ENCODE measurements at places on chromosomes 12 and 14.

GRCh38 chr12:131008131-131008912 lies 54.6 kb downstream of the ADGRD1 start:
- no peak for DNase-seq

DNA sequence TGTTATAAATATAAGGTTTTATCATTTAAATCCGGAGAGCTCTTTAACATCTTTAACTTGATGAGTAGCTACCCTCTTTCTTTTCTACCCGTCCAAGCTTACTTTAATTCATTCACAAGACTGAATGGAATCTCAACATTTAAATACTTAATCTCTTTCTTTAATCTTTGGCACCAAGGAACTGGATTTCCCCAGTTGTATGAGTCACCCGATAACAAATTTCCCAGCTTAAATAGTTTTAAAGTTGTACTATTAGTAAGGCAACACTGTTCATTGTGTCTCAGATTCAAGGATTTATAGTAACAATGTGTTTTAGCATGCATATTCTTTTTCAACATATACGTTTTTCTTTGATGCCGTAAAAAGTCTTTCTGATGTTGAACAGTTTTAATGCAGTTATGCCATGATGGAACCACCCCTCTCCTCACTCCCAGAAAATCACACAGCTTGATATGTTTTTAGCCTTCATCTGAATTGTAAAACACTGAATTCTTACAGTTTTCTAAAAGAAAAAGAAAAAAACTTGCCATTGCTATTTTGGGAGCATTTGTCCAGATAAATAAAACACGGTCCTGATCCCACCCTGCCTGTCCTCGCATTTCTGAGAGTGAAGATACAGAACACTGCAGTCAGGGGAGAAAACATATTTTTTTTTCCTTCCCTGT lies 16.0 kb upstream of the LRP6 start:
- DNase-seq, result no peak

GRCh38 chr14:71354801-71355200 lies 447.5 kb downstream of the PCNX1 start:
- no peak for DNase-seq

- DNase-seq, result no peak
These were observed 780.2 kb upstream of the TBX3 start for GRCh38 chr12:115464111-115464581.

- DNase-seq, result no peak
These were observed 163.9 kb downstream of the TBX5 start for GRCh38 chr12:114241973-114242434.

GRCh38 chr12:80539029-80539428 lies 95.0 kb downstream of the PTPRQ start:
- no peak for DNase-seq
